ENCODE measurements at places on chromosomes 6 and 20.

DNA sequence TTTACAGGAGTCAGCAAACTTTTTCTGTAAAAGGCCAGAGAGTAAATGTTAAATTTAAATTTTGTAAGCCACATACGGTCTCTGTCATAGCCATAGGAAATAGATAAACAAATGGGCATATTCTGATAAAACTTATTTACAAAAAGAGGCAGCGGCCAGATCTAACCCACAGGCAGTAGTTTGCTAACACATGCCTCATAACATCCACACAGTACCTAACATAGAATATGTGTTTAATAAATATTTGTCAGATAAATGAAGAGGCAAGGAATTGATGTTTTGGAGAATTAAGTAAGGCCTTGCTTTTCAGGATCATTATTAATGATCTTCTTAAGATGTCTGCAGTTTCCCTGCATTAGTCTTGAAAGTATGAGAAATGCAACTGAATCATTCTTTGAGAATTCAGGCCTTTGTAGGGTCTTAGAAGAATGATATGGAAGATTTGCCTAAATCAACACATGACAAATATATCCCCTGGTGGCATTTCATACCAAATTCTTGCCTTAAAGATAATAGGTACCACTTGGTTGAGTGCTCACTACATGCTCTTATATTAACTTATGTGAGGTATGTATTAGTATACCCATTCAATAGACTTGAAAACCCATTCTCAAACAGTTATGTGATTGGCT, 39.3 kb upstream of the TRAM2 start:
- DNase-seq = no peak

- no peak for DNase-seq
Measured at GRCh38 chr6:105789935-105790334, 296.2 kb upstream of the PRDM1 start.

- no peak for DNase-seq
Measured at GRCh38 chr6:69790629-69791028, 6.2 kb downstream of the LMBRD1 start.

- DNase-seq = no peak
Measured at GRCh38 chr6:134849920-134850447, 99.9 kb downstream of the ALDH8A1 start.

- no peak for DNase-seq
Measured at GRCh38 chr20:20399531-20400500, 31.9 kb downstream of the INSM1 start.

DNA sequence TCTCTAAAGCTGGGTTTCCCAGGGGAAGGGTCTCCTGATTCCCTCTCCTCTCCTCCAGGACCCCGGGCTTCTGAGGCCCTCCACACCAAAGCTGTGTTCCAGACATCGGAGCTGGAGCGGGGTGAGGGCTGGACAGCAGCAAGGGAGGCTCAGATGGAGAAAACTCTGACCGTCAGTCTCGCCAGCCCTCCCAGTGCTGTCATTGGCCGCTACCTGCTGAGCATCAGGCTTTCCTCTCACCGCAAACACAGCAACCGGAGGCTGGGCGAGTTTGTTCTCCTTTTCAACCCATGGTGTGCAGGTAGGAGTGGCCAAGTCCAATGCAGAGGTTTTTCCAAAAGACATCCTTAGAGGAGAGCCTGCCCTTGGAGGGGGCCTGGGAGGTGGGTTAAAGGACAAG, 14.4 kb downstream of the TGM6 start:
- DNase-seq = no peak

Measured in activated naive CD4-positive, alpha-beta T cell treated with anti-CD3 and anti-CD28 coated beads, Interleukin-2, amount 50 U/mL, for 16 hours (primary cell).